ENCODE measurements at places on chromosomes 5 and 9. TPM values are rescaled to one million over a fixed set of nuclear protein-coding genes. Genes with fewer than 3 reads are reported as not detected.

DNA sequence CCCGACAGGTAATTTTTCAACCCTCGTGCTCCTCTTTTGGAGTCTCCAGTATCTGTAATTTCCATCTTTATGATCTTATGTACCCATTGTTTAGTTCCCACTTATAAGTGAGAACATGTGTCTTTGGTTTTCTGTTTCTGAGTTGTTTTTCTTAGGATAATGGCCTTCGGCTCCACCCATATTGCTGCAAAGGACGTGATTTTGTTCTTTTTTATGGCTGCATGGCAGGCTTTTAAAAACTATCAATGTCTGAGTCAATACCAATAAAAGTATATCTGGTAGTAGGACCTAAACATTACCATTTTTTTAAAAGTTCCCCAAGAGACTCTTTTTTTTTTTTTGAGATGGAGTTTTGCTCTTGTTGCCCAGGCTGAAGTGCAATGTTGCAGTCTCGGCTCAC, 3.9 kb upstream of the SLC26A2 start:
- no peak for DNase-seq

GRCh38 chr5:54309276-54309675, 1.1 kb downstream of the ARL15 start:
- no peak for DNase-seq

DNA sequence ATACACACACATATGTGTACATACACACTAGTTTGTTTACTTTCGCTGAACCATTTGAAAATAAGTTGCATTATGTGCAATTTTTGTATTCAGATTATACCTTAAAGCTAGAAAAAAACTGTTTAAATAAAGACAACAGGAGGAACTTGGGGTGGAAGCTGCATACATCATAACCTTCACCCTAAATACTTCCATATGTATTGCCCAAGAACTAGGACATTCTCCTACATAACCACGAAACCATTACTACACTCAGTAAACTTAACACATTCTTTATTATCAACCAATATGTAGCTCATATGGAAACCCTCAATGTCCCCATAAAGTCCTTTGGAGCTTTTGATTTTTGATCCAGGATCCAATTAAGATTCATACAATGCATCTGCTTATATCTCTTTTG, 83.3 kb downstream of the GIN1 start:
- DNase-seq, result no peak

GRCh38 chr5:168239325-168239724, 52.1 kb upstream of the WWC1 start:
- no peak for DNase-seq

DNA sequence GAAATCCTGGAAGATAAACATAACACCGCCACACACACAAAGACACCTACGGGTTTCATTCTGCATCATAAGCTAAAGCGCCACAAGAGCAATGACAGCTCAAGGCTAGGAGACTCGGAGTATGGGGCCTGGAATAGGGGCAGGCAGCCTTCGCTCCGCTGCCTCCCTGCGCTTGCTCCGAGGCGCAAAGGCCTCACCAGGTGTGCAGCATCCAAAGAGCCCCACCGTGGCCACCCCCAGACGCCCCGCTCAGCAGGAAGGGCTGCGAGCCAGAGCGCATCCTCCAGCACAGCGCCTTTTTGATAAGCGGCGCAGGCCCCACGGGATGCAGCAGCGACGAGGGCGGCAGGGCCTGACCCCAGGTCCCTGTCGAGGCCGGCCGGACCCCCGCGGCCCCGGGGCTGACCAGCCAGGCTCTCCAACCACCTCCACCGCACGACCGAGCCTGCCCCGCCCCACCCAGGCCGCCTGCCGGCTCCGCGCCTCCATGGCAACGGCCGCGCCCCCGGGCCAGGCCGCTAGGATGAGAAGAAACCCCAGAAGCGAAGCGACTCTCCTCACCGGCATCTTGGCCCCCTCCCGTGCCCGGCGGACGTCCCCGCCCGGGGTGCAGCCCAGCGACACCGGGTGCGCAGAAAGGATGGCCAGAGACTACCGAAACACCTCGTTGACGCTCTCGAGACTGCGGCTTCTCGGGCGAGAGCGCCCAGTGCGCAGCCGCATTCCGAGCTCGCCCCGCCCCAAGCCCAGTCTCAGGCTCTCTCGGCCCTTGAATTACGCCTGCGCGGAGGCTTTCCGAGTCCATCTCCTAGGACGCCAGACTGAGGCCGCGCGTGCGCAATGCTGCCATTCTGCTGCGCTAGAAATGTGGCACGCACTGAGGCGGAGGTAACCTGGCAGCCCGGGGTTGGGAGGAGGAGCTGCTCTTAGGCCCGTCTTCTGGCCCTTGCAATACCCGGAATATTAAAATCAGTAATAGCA, at the start of gene KIF3A:
KIF3A (minus strand) TSS at position 694 of the 981 bp plus-strand sequence; CDS start at position 567, 127 bp downstream.
- DNase-seq, result peak; percentile 98

DNA sequence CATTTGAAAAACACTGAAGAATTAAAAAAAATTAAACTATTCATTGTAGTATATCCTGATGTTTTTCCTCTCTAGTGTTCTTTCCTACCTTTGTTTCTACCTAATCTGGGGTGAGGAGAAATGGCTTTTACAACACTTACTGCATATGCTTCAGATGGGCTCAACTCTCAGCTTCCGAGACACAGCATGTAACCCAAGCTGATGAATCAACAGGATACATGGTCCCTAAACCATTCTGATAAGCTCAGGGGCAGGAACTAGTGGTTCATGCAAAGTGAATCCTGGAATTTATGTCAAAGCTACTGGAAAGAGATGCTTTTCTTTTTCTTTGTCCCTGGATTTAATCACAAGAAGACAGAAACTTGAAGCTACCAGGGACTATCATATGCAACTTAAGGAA, 672.5 kb upstream of the RORB start:
- DNase-seq, result no peak

DNA sequence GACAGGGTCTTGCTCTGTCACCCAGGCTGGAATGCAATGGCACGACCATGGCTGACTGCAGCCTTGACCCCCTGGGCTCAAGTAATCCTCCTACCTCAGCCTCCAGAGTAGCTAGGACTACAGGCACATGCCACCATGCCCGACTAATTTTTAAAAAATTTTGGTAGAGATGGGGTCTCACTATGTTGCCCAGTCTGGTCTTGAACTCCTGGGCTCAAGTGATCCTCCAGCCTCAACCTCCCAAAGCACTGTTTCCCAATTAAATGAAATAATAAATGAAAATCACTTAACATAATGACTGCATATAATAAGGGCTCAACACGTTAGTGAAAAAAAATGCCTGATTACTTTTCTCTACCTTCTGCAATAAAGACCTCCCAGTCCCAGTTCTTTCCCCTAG, 71.0 kb downstream of the UGCG start:
- no peak for DNase-seq

DNA sequence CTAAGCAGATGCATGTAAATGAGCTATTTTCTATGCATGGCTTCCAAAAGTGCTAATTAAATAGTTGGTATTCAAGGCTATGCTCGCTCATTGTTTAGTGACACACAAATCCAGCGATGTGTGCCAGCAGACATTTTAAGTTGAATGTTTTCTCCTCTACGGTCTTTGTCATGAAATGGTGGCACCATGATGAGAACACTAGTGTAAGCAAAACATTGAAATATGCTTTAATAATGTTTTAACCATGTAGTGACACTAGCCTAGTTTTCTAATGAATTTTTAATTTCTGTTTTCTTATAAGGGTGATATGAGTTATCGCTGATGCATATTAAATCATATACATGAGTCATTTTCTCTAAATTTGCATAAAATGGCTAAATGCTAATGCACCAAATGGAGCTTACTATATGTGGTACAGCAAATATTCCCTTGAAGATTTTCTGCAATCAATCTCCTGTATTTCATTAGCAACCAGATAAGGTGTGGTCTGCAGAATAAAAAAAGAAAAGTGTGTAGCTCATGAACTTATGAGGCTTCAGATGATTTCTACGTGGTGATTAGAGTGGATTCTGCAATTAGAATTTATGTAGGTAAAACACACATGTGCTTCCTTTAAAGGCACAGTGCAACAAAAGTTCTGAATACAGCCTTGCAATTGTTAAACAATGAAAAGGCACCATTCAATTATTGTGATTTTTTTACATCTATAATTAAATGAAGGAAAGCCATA, 226.6 kb downstream of the MEF2C start:
- DNase-seq, result no peak

- no peak for DNase-seq
These were observed 97.8 kb downstream of the STK32A start for GRCh38 chr5:147332658-147333057.

DNA sequence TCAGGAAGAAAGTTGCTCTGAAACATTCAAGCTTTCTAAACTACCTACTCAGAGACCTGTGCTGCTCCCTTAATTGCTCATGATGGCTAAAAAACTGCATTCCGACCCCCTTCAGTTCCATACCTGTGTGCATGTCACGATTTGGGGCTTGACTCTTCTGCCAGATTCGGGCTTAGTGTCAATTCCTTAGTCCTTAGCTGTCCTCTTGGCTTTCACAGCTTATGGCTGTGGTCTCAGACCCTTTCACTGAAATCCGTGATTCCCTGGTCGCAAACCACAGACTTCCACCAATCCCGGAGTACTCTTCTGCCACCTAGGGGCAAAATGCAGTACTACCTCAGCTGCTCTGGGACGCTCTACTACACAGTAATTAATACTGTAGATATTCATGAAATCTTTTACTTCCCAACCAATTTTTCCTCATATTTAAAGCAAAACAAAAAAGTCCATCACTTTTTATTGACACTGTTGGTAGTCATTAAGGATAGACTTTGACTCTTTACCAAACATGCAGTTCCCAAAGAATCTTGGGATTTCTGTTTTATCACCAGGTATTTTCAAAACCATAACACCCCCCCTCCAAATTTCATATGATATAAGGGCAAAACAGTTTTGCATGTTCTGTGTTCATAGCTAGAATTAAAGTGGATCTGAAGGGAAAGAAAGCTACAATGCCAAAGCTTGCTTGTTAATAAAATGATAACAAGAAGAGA, 617.4 kb downstream of the SLCO4C1 start:
- DNase-seq, result peak; percentile 8

GRCh38 chr5:90000351-90000750, 409.2 kb downstream of the CETN3 start:
- DNase-seq, result no peak

- no peak for DNase-seq
These were observed 118.1 kb downstream of the LHFPL2 start for GRCh38 chr5:78530342-78531096.

DNA sequence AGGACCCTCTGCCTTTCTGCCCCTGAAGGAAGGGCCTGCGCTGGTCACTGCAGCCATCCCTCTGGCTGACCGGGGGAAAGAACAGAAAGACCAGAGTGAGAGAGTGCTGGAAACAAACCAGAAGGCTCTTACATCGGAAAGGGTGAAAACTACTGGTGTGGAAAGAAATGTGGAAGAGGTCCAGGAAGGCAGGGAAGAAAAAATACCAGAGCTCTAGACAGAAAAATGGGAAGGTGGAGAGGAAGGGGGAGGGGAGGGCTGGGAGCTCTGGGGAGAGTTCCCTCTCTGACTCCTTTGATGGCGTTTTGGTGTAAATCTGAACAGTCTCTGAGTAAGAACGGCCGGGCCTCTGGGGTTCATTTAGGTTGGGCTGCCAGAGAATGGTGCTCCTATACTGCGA, 47.7 kb downstream of the COL23A1 start:
- DNase-seq, result no peak

GRCh38 chr5:143342607-143343006, 60.9 kb downstream of the NR3C1 start:
- no peak for DNase-seq

GRCh38 chr5:132103969-132104391, 30.4 kb downstream of the CSF2 start:
- no peak for DNase-seq

DNA sequence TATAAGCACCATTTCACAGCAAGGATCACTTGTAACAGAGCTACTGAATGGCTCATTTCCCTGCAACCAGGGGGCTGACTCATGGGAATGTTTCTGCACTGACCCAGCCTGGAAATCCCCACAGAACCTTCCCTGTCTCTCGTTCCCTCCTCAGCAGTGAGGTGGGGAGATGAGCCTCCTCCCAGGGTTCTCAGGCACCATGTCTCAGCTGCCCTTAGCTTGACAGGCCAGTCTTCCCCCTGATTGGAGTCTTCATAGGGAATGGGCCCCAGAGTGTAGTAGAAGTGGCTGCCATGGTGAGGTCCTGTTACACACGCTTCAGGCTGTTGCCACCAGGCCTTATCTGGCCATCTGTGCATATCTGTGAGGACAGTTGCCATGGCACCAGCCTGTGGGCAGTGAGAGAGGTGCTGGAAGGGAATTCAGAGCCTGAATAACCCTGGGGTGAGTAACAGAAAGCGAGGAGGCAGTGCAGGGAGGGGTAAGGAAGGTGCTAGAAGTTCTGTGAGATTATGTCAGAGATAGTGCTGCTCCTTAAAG, 324.4 kb downstream of the ENC1 start:
- DNase-seq, result no peak

- no peak for DNase-seq
These were observed 51.7 kb downstream of the PTCH1 start for GRCh38 chr9:95465115-95465514.

- no peak for DNase-seq
These were observed 154.3 kb downstream of the GABRG2 start for GRCh38 chr5:162221910-162222309.

- DNase-seq, result no peak
These were observed 20.7 kb upstream of the MOCS2 start for GRCh38 chr5:53130266-53130665.

DNA sequence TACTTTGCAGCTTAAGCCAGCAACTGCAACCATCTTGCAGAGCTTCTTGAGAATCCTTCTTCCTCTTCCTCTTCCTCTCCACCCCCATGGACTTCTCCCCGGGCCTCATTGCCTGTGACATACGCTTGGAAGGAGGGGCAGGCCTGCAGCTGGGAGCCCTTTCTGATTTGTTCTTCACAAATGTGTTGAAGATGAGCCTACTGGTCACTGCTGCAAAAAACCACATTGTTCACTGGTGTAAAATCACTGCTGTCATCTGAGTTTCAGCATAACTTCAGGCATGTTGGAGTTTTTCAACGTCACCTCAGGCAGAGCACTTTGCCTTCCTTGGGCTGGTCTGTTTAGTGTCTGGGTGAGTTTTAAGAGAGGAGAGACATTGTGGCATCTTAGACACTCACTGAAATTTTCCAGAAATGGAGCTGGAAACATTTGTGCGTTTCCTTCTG, 7.9 kb downstream of the TJP2 start:
- no peak for DNase-seq

DNA sequence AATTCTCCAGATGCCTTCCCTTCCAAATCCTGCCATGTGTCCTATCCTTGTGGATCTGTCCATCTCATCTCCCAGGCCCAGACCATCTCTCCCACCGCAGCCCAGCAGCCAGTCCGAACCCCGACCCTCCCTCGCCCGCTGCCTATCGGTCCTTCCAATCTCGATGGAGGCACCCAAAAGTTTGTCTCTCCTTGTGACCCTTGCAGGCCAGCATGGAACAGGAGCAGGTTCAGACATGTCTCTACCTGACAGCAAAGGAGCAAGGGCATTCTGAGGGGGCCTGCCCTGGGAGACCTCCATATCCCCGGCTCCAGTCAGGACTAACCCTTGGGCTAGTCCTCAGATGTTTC, 51.0 kb downstream of the SEMA4D start:
- no peak for DNase-seq

GRCh38 chr5:82889088-82889487, 188.1 kb downstream of the TMEM167A start:
- no peak for DNase-seq

- DNase-seq, result no peak
These were observed 43.3 kb upstream of the ZNF622 start for GRCh38 chr5:16508730-16509531.

Gene PCDHGB4
- total RNA-seq, result 0.34 TPM

Gene TLX3
- total RNA-seq, result not detected

Gene TMEFF1
- total RNA-seq, result 1.1 TPM

Gene GFI1B
- total RNA-seq, result not detected

Gene NPDC1
- total RNA-seq, result 32.7 TPM

Gene ANKRD31
- total RNA-seq, result 0.28 TPM

Gene PROB1
- total RNA-seq, result 8.3 TPM

Gene ANKRD18B
- 2.6 TPM for total RNA-seq

Gene NOXA1
- 0.46 TPM for total RNA-seq

Gene AIF1L
- total RNA-seq, result 0.55 TPM

Measured in activated T-helper 2 cell treated with anti-CD3 and anti-CD28 coated beads, Interferon-gamma antibody, Interleukin-2, Interleukin-4, amounts not matched to agents 10 μg/mL and 5 μg/mL and 100 μg/mL, durations not matched to agents 14 hours and 24 hours and 36 hours (primary cell).